ENCODE measurements at places on chromosomes 2 and 18. TPM values are rescaled to one million over a fixed set of nuclear protein-coding genes. Genes with fewer than 3 reads are reported as not detected.

The MSTN gene
- total RNA-seq = 0.81 TPM

The CGREF1 gene
- total RNA-seq = 8.6 TPM

The C18orf54 gene
- total RNA-seq = 2.3 TPM

The MDH1B gene
- total RNA-seq = 0.29 TPM

- DNase-seq = peak; percentile 61
These were observed 2.2 kb downstream of the ADCY3 start for GRCh38 chr2:24917731-24918325.

- DNase-seq = no peak
These were observed 15.1 kb downstream of the GRHL1 start for GRCh38 chr2:9966491-9967022.

- DNase-seq = peak; percentile 40
These were observed 61.4 kb downstream of the NDUFA10 start for GRCh38 chr2:239963646-239964205.

DNA sequence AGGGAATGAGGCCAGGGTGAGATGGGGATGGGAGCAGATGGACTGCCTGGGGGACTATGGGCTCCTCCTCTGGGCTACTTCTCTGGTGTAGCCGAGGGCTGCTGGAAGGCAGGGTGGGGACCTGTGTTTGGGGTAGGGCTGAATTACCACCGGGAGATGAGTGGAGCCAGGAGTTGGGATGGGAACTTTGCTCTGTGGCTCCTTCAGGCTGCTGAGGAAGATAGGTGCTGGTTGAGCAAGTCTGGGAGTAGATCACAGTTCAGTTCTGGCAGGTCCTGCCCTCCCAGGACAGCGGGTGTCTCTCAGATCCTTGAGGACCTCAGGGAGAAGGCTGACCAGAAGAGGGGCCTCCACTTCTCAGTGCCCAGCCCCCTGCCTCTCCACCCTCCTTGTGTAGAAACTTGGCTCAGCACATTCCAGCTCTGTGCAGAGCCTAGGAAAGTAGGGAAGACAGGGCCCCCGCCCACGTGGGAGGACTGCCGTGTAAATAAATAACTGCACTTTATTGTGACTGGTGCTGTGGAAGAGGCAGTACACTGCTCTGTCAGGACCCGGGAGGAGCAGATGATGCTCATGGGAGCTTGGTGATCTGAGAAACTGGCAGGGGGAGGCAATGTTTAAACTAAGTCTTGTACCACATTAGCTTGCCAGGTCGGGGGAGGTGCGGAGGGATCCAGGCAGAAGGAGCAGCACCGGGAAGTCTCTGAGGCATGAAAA, 15.3 kb downstream of the TET3 start:
- no peak for DNase-seq

GRCh38 chr2:241574911-241575623, 16.5 kb downstream of the BOK start:
- DNase-seq = no peak

GRCh38 chr2:9892236-9892635, 49.0 kb downstream of the TAF1B start:
- no peak for DNase-seq

DNA sequence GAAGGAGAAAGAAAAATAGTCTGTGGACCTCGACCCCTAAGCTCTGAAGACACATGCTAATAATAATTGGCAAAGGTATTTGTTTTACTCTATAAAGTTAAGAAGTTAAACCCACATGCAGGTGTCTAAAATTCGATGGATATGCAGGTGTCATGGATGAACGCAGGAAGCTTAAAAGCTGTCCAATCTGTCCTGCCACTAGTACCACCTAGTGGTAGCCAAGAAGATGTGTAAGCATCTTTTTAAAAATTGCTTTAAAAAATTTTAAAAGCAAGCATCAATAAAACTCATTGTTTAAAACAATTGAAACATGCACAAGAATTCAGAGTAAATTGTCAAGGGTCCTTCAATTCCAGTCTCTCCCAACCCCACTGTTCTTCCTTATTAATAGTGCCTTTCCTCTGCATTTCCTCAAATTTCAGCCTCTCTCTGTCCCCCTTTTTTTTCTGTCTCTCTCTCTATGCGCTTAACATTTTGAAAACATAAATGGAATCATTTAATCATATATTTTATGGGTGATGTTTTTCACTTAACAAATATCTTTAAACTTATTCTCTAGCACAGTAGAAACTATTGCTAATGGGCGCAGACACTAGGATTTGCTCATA, 30.6 kb upstream of the PPP3R1 start:
- no peak for DNase-seq

GRCh38 chr2:172462849-172463381, 35.5 kb downstream of the ITGA6 start:
- no peak for DNase-seq

DNA sequence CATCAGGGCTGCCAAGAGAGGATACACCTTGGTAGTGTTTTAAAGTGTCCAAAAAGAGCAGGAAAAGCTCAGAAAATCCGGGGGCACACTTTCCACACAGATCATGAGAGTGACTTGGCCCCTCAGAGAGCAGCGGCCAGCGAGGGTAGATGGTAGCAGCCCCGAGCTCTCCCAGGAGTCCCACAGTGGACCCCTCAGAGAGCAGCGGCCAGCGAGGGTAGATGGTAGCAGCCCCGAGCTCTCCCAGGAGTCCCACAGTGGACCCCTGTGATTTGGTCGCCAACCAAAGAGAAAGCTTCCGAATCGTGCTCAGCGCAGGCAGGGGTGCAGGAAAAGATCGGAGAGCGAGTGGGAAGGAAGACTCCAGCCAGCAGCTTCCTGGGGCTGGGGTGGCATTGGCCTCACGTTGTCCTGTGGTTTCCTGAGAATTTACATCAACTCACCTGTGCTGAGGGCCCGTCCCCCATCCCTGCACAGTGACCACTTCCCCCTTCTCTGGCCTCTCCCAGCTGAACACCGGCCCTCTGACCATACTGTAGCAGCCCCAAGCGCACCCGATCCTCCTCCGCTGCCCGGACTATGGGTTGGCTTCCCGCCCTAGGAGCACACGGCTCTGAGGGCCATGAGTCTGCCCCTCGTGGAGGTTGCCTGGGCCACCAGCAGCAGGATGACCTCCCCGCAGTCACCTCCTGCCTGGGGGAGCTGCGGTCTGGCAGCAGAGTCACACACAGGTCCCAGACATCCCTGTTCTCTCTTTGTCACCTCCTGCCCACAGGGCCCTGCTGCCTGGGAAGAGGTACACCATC, 33.7 kb downstream of the MTERF4 start:
- no peak for DNase-seq

DNA sequence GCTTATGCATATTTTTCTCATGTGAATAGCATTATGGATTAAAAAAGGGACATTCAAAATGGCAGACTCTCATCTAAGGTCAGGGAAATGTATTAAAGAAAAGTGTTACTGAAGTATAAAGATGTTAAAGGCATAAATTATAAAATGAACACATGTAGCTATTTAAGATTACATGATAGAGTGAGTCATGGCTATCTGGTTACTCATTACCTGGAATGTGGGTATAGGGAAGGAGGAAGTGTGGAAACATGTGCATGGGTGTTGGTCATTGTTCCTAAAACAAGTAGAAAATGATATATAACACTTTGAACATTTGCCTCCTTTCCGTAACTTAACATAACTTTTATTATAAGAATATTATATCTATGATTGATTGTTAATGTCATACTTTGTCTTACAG, 66.4 kb downstream of the MYO1B start:
- no peak for DNase-seq

- DNase-seq = peak; percentile 42
These were observed 934 bp downstream of the MYO5B start for GRCh38 chr18:50193796-50194630.

DNA sequence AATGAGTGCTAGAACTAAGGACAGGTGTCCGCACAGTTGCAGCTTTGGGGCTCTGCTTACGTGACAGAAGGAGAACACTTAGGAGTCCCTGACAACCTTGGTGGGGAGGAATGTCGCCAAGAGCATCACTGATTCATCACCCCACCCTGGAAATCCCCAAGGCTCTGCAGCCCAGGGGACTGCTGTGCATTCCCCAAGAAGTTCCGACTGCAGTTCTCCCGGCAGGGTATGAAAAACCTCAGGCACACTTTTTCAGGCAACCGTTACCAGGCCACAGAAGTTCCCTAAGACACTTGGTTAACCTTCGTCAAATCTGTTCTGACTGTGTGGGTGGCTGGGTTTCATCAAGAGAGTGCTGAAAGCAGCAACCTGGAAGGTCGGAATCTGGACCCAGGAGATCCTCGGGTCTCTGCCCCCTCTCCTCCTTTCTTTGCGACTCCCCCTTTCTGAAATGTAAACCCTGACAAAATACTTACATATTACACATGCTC, 192.1 kb upstream of the CXCR4 start:
- no peak for DNase-seq

DNA sequence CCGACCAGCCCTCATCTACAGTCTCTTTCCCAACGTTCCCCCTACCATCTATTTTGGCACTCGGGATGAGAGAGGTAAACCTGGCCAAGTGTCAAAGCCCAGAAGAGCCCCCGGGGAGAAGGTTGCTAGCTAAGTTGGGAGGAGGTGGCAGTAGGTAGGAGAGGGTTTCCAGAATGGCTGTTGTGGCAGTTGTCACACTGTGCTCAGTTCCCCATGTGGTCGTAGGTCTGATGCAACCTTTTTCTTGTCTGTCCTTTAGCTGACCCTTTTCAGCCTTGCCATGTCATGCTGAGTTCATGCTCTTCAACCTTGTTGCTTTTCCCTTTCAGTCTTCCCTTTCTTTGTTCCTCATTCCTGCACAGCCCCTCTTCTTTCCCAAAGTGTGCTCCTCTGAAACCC, 34.5 kb downstream of the TTLL4 start:
- DNase-seq = peak; percentile 55

DNA sequence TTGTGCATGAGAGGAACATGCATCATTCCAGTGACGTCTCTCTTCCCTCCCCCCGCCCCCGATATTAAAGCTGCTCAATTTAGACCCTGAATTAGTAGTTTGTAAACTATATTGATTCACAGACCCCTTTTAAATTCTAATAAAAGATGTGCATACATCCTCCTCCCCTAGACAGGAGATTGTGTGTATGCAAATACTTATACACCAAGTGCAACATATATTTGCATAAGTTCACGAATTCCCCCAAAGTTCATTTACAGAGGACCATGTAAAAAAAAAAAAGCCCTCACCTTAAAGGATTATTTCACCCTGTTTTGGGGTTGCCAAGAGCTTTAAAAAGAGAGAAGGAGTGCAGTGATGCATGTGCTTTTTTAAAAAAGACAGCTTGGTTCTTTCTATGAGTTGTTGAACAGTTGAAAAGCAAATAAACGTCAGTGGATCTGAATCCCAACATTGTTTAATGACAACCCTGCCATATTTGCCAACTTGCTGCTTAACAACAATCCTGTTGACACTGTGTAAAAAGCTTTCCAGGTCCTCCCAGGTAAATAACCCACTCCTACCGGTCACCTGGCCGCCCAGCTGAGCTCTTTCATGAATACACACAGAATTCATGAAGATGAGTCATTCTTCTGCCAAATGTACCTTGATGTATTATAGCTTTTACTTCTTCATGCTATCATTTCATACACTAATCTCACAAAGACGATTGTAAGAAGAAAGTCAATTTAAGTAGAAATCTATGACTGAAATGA, 211.5 kb downstream of the IKZF2 start:
- DNase-seq = no peak

DNA sequence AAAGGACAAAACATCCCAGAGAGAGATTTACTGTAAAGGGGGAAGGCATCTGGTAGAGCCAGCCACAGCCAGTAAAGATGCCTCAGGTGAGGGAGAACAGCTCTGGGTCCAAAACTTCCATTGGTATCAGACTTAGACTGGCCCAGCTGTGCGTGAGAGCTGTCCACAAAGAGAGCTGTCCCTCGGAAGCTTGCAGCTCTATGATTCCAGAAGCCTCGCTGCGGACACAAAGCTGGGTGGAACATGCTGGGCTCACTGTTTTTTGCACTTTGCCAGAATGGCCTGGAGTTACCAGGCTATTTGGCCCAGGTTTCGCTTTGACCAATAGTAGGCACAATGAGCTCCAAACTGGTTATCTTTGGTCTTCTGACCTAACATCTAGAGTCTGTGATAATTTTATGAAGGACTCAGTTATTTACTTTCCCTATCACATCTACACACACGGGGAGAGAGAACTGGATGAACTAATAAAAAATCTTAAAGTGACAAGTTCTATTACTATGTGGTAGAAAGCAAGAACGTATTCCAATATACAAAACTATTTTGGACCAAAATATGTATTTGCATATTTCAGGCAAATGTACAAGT, 101.9 kb downstream of the DNER start:
- DNase-seq = no peak

GRCh38 chr18:32208023-32208422, 18.2 kb downstream of the MEP1B start:
- DNase-seq = no peak

DNA sequence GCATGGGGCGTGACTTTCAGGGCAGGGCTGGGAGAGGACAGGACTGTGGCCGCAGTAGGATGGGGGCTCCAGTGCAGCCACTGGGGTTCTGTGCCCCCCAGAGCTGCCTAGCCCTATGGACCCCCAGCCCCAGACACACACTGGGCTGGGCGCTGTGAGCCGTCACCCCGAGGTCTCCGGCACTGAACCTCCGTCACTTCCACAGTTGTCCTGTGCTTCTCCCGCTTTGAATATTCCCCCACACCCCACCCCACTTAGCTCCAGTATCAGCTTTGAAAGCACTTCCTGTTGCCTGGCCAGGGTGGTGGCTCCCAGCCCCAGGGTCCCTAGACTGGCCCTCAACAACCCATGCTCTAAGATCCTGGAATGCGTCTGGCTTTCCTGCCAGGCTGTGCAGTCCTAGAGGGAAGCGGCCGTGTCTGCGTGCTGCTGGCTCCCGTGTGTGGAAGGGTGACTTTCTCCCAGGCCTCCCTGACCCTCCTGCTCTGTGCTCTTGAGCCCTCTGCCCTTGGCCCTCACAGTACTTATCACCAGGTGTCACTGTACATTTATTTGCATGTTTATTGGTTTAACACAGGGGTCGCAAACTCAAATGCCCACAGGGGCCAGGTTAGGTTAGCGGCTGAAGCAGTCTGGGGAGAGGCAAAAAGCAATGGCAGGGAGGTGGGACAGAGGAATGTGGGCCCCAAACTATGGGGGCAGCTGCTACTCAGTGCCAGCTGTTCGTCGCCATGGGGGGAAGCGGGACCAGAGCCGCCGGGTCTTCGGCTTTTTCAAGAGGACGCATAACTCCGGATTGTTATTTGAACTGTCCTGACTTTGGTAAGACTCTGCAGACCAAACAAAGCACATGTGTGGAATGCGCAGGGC, 9.9 kb downstream of the OBSL1 start:
- peak; percentile 58 for DNase-seq

DNA sequence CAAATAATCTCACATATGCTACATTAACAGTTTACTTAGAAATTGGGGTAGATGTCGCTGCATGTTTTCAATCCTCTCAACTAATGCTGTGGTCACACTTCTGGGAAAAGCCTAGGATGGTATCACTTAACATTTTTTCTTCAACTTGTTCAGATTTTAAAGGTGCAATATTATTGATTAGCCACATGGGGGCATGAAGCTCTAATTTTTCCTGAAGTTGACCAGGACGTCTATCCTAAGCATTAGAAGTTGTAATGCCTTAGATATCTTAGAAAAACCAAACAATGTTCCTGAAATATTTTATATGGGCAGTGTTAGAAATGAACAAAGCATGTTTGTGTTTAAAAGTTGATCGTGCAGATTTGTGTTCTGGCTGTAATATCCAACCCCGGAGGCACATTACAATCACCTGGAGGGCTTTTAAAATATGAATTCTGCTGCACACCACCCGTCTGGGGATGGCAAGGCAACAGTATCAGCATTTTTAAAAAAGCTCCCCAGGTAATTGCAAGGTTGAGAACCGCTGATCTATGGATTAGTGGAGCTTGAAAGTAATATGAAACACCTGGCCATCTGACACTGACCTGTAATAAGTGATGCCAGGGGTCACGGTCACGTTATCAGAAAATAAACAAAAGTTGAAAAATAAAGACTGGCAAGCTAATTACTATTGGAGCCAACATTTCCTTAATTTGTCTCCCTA, 100.5 kb upstream of the LMAN1 start:
- DNase-seq = no peak
